ENCODE measurements at places on chromosomes 3 and 15.

DNA sequence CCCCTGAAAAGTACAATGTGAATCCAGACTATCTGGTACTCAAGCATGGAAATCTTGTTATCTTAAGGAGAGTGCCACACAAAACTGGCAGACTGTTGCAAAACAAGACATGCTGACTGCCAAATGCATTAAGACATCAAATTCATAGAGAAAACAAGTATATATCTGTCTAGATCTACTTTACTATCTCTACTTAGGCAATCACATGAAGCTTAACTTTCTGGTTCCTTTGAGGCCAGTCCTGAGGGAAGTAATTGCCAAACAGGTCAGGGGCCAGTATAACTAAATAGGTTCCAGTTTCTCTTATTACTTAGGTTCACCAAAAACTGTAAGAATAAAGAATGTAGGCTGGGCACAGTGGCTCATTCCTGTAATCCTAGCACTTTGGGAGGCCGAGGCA, 15.9 kb upstream of the SLC4A7 start:
- peak; percentile 53 for DNase-seq

DNA sequence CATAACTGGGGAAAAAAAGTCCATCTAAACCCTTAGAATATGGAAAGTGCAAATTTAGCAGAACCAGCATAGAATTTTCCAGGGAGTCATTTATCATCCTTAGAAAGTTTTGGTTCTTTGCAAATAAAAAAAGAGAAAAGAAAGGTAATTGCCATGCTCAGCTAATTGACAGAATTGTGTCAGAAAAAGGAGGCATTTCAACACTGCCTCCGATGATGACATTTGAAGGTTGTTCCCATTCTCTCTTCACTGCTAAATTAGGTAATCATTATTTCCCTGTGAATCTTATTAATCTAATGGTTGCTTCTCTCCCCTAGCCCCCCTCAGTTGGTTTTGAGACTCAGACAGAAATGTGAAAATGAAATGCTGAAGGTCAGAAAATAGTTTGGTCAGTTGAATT, 139.2 kb downstream of the PDCD6IP start:
- DNase-seq = no peak

GRCh38 chr15:51589881-51590568, 32.5 kb downstream of the DMXL2 start:
- DNase-seq = no peak

GRCh38 chr3:170203457-170203856, 18.8 kb upstream of the PRKCI start:
- no peak for DNase-seq

DNA sequence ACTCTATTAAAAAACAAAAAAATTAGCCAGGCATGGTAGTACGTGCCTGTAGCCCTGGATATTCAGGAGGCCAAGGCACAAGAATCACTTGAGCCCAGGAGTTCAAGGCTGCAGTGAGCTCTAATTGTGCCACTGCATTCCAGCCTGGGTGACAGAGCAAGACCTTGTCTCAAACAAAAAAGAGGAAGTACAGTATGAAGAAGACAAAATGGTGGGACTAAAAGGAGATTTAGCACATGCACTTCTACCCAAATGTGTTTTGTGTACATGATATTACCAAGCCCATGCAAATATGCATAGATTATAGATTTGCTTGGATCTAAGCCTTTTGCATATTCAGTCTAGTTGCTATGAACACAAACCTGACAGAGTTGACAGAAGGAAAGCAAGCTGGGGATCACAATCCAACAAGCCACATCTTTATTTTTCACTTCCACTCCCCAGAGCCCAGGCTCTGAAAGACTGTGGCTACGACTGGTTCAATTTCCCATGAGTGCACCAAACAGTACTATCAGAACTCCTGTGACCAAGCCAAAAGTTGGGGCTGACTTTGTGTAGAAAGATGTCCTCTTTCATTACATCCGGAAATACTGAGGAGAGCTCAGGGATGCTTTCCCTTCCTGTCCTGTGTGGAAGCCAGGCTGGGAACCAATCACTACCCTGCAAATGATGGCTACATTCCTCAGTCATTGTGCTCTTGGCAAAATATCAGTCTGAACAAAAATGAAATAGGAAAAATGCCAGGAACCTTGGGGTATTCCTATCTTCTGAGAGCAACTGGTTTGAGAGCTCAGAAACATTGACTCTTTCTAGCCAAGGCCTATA, 49.4 kb downstream of the TGM4 start:
- no peak for DNase-seq

DNA sequence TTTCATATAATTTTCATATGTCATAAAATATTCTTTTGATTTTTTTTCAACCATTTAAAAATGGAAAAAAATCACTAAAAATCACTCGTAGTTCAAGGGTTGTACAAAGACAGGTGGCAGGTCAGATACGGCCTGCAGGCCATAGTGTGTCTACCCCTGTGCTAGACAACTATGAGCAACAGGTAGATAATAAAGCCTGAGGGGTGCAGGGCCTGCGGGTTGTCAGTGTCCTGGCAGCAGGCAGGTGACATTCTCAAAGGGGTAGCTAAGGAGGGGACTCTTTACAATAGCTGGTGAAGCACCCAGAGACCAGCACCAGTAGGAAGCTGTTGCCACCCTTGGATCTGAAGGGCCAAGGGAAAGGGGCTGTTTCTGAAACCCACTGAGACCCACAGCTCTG, 34.4 kb downstream of the MINAR1 start:
- DNase-seq = no peak

- no peak for DNase-seq
Measured at GRCh38 chr3:45599424-45599886, 4.9 kb downstream of the LIMD1 start.

GRCh38 chr15:39144613-39145499, 436.0 kb upstream of the THBS1 start:
- DNase-seq = peak; percentile 48

DNA sequence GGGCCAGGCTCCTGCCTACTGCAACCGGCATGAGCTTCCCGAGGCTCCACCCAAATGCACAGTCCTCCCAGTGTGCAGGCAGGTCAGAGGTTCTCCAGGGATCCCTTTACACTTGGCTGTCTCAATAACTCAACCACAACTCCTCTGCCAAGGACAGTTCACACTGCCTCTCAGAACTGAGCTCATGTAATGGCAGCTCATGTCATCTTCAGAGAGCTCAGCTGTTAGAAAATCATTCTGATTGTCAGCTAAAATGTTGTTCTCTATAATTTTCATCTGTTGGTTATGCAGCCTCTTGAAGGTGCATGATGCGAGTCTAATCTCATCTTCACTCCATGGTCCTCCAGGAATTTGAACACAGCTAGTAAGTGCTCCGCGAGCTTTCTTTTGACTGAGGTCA, 76.7 kb downstream of the SST start:
- no peak for DNase-seq

- DNase-seq = no peak
Measured at GRCh38 chr3:17932136-17932771, 189.8 kb upstream of the TBC1D5 start.

DNA sequence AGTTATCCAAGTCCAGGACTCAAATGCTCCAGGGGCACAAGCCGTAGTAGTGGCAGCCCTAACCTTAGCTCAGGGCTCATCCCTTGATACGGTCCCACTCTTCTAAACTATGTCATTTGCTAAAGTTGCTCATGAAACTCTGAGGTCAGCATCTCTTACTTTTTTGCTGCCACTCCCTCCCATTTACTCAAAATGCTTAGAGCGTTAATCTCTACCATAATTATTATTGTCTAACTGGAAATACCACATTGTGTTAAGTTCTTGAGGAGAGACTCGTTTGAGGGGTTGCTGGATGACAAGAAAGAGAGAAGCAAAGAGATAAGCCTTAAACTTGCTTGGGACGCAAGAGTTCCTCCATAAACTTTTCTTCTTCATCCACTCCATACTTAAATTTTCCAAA, 26.9 kb upstream of the TMOD3 start:
- DNase-seq = no peak

- no peak for DNase-seq
Measured at GRCh38 chr3:107925851-107926250, 165.0 kb downstream of the CD47 start.

DNA sequence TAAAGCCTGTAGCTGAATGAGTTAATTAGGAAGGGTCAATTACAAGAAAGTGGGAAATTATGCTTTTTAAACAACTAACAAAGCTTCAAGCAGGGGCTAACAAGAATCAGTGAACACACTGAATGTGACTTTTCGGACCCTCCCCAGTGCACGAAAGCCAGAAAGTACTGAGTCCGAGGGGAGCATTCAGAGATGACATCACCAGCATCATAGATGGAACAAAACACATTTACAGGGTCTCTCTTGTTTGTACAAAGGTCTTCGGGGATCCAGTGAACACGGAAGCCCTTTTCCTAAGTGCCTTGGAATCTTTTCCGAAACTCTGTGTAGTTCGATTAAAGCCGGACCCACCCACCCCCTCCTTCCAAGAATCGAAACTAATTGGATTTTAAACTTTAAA, 829 bp downstream of the DCP1A start:
- peak; percentile 38 for DNase-seq

Measured in fibroblast of mammary gland (primary cell).